ENCODE measurements at places on chromosomes 5 and 9.

GRCh38 chr5:109852371-109853155 lies 162.8 kb downstream of the MAN2A1 start:
- DNase-seq = no peak

GRCh38 chr5:94310833-94311232 lies 307.6 kb downstream of the KIAA0825 start:
- DNase-seq = no peak

DNA sequence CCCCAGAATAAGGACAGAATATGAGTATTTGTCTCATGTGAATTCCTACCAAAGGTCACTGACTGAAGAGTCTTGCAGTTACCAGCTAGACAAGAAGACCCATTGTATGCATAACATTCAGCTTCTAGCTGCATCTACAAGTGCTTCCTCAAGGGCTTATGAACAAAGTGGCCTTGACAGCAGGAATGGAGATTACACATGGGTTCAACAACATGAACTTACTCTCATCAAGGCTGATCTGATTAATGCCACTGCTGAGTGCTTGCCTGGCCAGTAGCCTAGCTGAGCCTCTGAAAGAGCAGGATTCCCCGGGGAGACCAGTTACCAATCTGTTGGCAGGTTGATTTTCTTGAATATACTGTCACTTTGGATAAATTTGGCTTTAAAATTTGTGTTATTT lies 76.7 kb upstream of the CHD1 start:
- DNase-seq = no peak

GRCh38 chr9:129276486-129277230 lies 98.6 kb upstream of the IER5L start:
- DNase-seq = no peak

DNA sequence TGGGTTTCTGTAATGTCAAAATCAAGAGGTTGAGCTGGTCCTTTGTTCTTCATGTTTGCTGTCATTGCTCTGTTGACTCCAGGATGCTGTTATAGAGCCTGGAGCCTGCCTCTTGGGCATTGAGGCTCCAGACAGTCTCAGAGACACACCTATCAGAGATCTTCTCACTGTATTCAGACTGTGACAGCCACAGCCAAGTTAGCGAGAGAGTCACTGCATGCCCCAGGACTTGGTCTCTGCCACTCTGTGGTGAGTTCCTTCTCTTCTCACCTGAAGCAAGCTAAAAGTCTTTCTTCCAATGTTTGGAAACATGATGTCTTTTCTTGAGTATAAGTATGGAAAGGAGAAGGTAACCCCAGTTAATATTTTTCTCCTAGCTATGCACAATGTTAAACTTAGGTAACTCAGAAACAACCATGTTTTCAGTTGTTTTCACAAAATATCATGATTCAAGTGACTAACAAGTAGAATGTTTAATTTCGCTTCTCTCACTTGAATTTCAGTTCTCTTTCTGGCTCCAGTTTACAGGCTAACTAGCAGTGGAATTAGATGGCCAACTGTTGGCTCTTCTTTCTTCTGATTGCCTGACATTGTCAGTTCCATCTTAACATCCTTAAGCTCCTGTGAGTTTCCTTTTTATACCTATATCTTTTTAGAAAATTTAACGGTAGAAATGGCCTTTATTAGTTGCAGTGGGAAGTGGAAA lies 20.6 kb upstream of the ZFYVE16 start:
- no peak for DNase-seq

GRCh38 chr5:149426931-149427330 lies 47.8 kb upstream of the IL17B start:
- no peak for DNase-seq

DNA sequence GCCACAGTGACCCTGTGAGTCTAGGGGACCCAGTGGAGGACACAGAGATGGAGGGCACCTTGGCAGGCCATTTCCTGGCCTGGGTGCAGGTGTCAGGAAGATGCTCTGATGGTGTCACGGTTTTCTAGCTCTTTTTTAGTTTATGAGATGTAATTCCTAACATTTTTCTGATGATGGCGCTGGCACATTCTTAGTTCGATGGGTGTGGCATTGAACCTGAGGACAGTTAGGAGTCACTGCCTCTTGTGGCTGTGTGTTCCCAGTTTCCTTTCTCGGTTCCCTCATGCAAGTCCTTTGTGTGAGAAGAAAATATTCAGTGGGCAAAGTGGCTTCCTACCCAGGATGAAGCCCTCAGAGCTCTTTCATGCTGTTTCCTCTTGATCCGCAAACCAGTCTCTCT lies 129.4 kb upstream of the ICE1 start:
- peak; percentile 22 for DNase-seq

DNA sequence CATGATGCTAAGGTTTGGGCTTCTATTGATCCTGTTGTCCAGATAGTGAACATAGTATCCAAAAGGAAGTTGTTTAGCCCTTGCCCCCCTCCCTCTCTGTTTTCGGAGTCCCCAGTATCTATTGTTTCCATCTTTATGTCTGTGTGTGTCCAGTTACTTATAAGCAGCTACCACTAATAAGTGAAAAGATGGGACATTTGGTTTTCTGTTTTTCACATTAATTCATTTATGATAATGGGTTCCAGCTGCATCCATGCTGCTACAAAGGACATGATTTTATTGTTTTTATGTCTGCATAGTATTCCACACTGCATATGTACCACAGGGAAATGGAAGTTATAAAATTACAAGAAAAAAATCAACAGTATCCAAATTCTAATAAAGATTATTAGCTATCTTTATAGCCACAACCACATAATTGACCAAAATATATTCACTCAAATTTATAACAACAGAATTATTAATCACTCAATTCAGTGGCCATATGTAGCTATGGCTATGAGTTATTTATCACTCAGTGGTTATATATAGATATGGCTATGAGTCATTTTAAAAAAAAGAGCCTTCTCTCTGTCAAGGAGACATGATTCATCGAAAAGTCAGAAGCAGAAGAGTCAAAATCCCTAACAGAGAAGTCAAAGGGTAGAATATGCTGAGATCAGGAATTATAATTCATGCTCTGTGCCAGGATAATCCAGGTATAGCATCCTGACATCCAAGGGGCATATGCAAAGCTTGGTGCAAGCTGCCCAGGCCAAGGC lies 367.5 kb downstream of the DEPDC1B start:
- DNase-seq = no peak

GRCh38 chr9:18487611-18488010 lies 13.7 kb downstream of the ADAMTSL1 start:
- no peak for DNase-seq

- no peak for DNase-seq
These were observed 72.1 kb downstream of the TENT4A start for GRCh38 chr5:6785161-6785860.

DNA sequence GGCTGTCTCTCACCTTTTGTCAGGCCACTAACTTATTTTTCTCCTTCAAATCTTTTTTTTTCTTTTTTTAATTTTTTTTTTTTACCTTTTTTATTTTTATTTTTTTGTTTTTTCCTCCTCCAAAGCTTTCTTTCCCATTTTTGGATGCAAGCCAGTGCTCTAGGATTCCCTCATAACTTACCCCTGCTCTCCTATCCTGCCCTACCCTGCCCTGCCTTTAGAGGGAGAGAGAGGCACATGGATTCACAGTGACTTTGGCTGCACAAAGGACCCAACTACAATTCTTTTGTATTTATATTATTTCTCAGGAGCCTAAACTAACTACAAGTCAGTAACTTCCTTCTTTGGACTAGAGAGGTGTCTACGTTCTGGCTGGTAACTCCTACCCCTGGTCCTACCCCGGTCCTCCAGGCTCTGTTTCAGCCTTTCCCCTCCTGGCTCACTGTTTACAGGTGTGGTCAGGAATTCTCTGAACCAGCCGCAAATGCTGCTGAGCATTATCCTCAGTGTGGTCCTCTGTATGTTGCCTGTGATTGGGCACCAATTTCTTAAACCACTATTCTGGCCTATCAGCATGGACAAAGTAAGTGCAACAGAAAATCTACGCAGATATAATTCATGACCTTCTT lies 8.4 kb upstream of the RUSC2 start:
- DNase-seq = peak; percentile 32

Data from K562 (cell line).